Activated naive CD4-positive, alpha-beta T cell treated with Interleukin-2 at 50 U/mL for 16 hours (primary cell): ENCODE measurements at places on chromosomes 16 and 17.

- DNase-seq = no peak
Observed at GRCh38 chr16:82504836-82505235, 121.9 kb upstream of the CDH13 start.

GRCh38 chr16:48300391-48300856 lies 53.1 kb upstream of the ABCC11 start:
- no peak for DNase-seq

DNA sequence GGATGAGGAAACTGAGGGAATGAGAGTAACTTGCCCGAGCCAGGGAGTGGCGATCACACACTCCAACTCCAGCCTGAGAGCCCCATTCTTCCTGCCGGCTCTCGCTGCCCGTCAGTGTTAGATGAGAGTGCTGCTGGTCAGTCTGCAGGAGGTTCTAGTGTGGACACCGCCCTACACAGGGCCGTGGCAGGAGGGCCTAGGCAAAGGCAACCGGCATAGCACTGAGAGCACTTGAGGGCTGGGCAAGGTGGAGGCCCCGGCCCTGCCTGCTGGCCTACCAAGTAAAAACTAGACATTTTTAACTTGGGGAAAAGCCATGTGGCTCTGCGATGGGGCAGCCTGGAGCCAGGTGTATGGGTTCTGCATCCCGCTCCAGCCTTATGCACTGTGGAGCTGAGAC lies 354.8 kb downstream of the SEC14L1 start:
- no peak for DNase-seq

GRCh38 chr17:5281814-5282641 lies at the start of gene RABEP1:
TSS of gene RABEP1 (plus strand) at chr17:5282284. CDS start at chr17:5282487, 203 bp downstream.
- peak; percentile 92 for DNase-seq

GRCh38 chr16:3610698-3611145 lies 684 bp downstream of the SLX4 start:
- no peak for DNase-seq

DNA sequence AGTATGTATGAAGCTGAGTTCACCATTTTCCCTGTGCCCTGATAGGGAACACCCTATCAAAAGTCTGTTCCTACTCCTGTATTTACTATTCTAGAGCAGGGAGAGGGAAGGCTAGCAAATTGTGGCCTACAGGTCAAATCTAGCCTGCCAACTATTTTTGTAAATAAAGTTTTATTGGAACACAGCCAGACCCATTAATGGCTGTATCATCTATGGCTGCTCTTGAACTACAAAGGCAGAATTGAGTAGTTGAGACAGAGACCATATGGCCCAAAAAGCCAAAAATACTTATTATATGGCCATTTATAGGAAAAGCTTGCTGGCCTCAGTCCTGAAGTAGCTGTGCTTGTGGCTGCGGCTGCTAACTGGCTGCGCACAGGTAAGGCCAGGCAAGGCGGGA lies 4.3 kb upstream of the ALDOC start:
- no peak for DNase-seq

DNA sequence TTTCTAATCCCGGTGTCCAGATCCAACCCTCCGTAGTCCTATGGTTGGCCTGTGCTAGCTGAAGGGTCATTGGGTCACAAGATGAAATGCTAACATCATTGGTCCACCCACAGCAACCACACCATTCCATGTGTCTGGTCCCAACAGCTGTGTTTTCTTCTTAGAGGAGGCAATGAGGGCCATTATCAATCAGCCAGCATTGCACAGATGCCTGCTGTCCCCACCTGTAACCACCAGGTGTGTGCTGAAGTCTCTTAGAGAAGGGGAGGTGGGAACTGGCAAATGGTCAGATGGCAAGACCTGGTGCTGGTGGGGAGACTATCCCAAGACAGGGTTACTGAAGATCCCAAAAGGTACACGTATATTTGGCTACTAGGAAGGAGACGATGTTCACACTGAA lies 37.4 kb downstream of the HIC1 start:
- no peak for DNase-seq

DNA sequence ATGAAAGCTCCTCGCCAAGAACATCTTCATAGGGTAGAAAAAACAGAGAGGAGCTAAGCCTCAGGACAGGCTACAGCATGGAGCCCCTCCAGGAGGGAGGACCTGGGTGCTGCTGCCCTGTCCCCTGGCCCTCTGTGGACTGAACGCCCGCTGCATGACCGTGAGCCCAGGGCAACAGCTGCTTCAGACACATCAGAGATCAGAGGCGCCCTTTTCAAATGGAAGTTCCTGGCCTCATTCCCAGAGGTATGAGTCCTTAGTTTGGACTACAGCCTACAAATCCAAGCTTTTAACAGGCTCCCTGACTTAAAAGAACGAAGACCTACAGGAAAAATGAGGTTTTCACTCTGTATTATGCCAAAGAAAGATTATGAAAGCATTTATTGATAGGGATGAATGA lies 48.5 kb downstream of the ZNF18 start:
- DNase-seq = no peak

DNA sequence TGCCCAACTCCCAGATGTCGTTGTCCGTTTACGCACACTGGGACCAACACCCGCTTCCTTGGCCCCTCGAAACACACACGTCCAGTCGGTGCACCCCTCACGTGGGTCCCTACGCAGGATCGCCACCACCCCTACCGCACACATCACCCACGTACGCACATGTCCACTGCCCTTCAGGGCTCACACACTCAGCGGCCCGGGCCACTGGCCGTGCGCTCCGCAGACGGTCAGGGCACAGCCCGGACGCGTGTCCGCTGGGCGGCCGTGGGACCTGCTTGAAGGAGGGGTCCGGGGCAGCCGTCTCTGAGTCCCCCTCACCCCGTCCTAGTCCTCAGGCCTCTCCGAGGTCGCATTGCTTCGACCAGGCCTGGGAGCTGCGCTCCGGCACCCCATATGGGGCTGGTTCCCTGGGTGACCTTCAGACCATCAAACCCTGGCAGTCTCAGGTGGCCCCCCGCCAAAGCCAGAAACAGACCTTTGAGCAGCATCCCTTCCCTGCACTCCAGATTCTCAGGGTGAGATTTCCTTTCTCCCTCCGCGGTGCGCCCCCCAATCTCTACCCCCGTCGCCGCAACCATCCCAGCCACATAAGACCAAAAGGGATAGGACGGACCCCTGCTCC lies 914 bp upstream of the GPRC5B start:
- no peak for DNase-seq

DNA sequence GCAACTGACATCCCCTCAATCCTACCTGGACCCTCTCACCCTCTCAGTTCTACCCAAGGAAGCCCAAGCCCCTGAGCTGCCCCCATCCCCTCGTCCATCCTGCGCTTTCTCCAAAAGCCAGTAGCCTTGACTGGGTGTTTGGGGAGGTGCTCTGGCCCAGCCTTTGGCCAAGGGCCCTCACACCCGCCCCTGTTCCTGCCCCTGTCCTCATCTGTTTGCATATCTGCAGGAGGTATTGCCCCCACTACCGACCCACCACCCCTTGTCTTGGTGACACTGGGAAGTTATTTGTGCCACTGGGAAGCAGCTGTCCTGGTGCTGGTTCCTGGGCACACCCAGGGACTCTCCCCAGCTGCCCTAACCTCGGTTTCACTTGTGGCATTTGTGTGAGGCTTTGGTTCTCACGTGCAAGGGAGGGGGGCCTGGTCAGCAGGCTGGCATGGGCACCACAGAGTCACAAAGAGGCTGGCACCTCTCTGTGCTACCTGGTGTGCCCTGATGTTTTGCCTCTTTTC lies 75.3 kb downstream of the MRC2 start:
- no peak for DNase-seq

DNA sequence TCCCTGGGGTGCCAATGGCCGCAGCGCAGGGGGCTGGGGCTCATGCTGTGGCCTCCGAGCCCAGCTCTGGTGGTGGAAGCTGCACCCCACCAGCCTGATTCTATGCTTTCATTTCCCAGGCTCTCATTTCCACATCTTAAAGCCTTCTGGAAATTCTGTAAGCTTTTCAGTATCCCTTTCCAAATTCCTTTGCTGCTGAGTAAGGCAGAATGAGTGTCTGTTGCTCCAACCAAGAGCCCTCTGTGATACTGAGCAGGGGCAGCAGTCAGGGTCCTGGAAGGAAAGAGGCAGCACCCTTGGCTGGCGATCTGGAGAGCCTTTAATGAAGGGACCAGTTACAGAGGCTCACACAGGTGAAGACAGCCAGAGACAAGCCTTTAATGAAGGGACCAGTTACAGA lies 79.5 kb upstream of the FOXF1 start:
- DNase-seq = no peak

GRCh38 chr16:83995754-83996153 lies 27.7 kb downstream of the NECAB2 start:
- no peak for DNase-seq

DNA sequence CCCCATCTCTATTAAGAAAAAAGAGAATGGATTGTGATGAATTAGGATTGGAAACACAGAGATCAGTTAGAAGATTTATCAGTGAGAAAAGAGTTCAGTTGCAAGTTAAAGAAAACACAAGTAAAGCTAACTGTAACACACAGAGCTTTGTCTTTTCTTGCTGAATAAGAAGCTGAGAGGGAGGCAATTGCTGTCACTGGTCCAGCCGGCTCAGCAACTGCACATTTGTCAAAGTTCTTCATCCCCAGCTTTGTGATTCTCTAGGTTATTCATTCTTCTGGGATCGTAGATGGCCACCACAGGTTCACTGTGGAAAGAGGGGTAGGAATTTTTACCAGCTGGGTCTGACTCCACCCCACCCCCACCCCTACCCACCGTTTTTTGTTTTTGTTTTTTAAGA lies 615.7 kb downstream of the WWOX start:
- DNase-seq = no peak
